ENCODE measurements at places on chromosomes 13 and 19.

DNA sequence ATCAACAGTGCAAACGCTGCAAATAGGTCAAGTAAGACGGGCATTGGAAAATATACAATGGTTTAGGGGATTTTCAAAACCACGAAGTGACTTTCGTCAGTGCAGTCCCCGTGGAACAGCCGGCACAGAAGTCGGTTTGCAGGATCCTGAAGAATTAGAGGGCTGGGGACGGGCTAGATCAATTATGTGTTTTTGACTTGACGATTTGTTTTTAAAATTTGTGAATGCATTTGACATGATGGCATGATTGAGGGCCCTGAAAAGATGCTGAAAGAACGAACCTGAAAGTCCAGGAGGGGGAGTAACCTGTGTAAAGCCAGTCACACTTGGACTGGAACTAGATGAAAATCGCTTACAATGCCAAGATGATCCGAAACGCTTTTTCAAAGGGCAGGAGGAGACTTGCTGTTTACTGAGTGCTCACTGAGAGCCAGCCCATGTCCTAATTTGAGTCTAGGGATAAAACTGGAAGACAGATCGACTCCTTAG is 8.9 kb upstream of the DGKH start:
- peak; percentile 8 for DNase-seq

GRCh38 chr13:26488236-26489003 is 69.1 kb upstream of the WASF3 start:
- no peak for DNase-seq

DNA sequence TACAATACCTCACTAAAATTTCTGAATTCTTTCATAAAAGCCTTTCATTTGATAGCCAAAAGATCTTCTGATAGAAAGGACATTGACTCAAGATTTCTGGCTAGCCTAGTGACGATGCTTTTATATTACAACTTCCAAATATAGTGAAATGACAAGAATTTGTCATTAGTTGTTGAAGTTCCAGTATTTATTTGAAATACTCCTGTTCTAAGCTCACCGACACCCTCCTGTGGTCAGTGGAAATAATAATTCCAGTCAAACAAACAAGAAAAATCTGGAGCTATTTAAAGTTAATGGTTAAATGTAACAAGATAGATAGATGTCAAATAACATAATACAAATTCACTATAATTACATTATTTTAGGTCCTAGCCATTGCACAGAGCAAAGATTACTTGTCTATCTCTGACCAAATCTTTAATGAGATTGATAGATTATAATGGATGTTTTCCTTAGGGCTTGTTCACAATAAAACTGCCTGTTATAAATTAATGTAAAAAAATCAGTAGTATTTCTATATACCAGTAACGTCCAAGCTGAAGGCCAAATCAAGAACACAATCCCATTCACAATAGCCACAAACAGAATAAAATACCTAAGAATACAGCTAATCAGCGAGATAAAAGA is 195.5 kb downstream of the RGCC start:
- peak; percentile 9 for DNase-seq

DNA sequence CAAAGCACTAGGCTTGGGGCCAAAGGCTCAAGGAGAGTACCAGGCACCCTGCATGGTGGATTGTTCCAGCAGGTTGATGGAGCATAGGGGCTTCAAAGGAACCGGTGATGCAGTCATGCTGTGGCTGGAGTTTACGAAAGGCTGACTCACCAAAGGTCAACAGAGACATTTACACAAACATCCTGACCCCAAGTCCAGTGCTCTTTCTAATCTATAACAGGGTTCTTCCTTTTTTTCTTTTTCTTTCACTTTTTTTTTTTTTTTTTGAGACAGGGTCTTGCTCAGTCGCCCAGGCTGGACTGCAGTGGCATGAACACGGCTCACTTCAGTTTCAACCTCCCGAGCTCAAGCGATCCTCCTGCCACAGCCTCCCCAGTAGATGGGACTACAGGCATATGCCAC is 35.6 kb upstream of the TPTE2 start:
- no peak for DNase-seq

- DNase-seq: no peak
These were observed 1.6 kb upstream of the RGL3 start for GRCh38 chr19:11420429-11421370.

DNA sequence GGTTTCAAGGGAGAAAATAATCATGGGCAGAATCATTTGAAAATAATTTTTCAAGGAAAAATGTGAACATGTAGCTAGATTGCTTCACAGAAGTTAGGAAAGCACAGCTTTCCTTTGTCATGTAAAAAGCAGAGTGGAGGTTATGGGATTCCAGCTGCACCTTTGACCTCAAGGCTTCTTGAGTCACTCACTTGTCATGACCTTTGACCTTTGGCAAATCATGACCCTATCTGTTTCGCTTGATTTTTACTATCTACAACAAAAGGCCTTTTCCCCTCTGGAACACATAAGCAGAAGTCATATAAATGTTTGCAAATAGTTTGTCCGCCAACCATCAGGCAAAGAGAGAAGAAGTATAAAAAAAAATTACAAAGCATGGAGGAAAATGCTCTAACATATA is 210.7 kb upstream of the MIR17HG start:
- no peak for DNase-seq

Data from GM18507 (cell line).